KG1 (cell line): ENCODE measurements at places on chromosomes 11 and 22.
A peak's percentile ranks its signal among the peaks of the same experiment; 100 is the strongest.

- no peak for DNase-seq
Observed at GRCh38 chr22:45212306-45212709, 28.4 kb downstream of the KIAA0930 start.

DNA sequence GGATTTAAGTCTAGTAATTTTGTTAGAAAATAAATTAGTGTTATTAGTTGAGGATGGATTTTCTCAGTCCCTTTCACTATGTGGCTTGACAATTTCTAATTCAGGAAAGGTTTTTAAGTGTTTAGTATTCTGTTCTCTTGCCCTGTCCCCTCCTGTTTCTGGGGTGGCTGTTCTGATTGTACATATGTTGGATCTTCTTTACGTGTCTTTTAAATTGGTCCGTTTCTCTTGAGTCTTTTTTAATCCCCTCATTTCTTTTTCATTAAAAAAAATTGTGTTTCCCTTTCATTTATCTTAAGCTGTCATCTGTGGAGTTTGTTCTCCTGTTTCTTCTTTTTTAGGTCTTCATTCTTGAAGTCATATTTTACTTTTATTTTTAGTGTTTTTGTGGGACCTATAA lies 12.5 kb downstream of the ZBED4 start:
- no peak for DNase-seq

DNA sequence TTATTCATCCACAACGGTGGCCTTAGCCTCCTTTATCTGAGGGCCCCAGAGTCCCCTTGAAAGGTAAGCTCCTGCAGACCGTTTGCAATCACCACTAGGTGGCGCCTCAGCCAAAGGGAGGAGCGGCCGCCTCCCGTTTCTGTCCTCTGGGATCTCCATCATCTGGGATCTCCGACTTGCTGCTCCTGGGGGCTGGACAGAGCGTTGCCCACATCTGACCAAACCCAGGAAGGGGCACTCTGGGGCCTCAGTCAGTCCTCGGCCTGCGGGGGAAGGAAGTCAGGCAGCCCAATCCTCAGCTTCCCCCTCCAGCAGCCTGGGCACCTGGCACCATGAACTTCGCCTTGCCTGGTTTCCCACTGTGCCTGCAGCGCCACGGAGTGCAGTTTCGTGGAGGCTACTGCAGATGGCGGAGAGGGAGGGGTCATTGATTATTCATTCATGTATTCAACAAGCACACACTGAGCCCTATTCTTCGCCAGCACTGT lies 23.5 kb downstream of the TP53I11 start:
- DNase-seq: no peak

GRCh38 chr11:21289686-21290085 lies 620.3 kb downstream of the NELL1 start:
- no peak for DNase-seq

GRCh38 chr11:34225091-34225490 lies 119.7 kb downstream of the NAT10 start:
- DNase-seq: no peak

- no peak for DNase-seq
Observed at GRCh38 chr11:34655335-34656008, 34.6 kb downstream of the EHF start.

GRCh38 chr22:25176175-25176574 lies 23.5 kb upstream of the CRYBB3 start:
- DNase-seq: no peak

- no peak for DNase-seq
Observed at GRCh38 chr22:37961062-37961461, 7.6 kb downstream of the POLR2F start.

DNA sequence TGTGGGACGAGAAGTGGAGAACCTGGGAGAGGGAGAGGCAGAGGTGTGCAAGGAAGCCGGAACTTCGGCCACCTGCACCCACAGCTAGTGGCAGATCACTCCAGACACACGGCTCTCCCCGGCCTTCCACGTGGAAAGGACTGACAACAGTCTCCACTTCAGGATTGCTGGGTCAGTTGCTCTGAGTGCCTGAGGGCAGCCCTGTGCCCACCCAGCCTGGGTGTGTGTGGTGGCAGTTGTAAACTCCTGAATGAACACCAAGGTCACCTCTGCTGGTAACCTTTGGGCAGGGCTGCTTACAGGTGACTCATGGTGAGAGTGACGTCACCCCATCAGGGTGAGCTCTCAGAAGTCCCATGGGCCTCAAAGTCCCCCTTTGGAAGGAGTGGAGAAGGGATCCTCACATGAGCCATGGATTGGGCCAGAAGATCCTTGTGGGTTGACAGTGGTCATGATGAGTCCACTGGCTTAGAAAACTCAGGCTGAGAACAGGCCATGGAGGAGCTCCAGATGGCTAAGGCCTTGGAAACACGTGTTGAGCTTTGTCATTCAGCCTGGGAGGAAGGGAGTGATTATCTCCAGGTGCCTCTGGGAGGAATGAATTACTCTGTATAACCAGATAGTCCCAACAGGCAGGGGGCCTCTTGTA lies 71.3 kb downstream of the BCR start:
- no peak for DNase-seq

DNA sequence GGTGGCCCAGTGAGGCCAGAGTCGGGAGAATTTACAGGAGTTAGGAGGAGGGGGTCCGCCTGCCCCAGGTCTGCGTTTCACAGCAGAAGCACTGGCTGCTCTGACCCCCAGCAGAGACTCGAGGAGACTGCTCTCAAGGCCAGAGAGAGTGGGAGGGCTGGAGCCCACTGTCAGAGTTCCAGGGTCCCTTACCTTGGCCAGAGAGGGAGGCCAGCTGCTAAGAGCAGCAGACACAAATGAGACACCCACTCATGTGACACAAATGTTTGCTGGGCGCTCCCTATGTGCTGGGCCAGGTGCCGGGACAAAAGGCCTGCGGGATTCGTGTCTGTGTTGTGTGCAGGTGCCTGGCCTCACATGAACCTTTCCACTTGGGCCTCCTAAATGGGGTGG lies 2.8 kb upstream of the TNFRSF13C start:
- no peak for DNase-seq

DNA sequence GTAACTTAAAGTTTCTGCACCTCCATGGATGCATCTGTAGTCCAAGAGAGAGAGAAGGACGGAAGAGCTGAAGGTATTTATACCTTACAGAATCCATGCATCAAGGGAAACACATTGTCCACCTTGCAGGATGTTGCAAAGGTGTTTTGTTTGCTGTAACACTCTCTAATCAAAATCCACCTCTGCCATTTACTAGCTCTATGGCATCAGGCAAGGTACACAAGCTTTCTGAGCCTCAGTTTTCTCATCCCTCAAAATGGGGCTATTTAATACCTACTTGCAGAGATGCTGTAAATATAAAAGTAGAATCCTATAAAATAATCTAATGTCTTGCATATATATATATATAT lies 21.6 kb upstream of the SPON1 start:
- DNase-seq: no peak

DNA sequence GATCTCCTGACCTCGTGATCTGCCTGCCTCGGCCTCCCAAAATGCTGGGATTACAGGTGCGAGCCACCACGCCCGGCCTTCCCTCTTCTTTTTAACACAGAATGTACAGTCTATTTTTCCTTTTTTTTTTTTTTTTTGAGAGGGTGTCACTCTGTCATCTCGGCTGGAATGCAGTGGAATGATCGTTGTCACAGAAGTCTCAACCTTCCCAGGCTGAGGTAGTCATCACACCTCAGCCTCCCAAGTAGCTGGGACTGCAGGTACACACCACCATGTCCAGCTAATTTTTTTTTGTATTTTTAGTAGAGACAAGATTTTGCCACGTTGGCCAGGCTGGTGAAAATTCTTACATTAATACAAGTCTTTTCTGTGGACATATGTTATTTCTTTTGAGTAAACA lies 13.1 kb downstream of the PPP6R2 start:
- no peak for DNase-seq

DNA sequence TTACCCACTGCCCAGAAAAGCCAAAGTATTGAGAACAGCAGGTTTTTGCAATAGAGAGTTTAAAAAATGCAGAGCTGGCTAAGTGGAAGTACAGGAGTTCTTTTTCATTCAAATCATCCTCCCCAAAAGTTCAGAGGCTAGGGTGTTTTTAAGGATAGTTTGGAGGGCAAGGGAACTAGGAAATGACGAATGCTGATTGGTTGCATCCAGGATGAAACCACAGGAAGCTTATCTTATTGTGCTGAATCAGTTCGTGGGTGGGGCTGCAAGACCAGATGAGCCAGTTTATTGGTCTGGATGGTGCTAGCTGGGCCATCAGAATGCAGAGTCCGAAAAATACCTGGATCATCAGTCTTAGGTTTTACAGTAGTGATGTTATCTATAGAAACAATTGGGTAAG lies 1427.1 kb downstream of the LRRC4C start:
- no peak for DNase-seq

DNA sequence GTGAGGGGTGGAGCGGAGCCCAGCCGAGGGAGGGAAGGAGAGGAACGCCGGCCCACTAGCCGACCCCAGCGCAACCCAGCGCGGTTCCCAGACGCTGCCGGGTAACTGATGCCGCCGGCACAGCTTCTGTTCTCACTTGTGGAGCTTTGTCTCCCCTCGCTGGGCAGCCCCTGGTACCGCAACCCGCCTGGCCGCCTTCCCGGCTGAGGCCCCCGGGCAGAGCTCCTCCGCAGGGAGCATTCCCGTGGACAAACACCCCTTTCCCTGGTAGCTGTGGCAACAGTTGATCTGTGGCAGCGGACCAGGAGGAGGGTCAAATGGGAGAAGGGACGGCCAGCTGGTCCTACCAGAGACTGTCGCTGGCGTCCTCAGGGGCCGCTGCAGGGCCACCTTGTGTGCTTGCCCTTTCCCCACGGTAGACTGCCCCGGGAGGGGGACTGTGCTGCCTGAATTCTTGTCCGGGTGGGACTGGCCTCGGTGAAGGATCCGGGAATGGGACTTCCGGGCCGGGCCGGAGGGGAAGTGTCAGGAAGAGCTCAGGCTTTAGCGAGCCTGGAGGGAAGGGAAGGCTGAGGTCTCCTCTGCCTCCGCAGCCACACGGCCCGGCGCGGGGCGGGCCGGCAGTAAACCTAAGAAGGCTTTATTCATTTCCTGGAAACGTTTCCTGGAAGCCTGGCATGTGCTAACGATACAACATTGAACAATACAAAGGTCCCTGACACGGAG lies 468.0 kb downstream of the OPCML start:
- peak; percentile 10 for DNase-seq

- no peak for DNase-seq
Observed at GRCh38 chr22:27686534-27686933, 115.0 kb downstream of the MN1 start.

GRCh38 chr22:29463629-29464028 lies 16.4 kb upstream of the NEFH start:
- DNase-seq: no peak
